Stimulated activated CD8-positive, alpha-beta memory T cell treated with anti-CD3 and anti-CD28 coated beads, Interleukin-7, amount 100 ng/mL, for 24 hours (primary cell): ENCODE measurements at places on chromosomes 7 and 10.

DNA sequence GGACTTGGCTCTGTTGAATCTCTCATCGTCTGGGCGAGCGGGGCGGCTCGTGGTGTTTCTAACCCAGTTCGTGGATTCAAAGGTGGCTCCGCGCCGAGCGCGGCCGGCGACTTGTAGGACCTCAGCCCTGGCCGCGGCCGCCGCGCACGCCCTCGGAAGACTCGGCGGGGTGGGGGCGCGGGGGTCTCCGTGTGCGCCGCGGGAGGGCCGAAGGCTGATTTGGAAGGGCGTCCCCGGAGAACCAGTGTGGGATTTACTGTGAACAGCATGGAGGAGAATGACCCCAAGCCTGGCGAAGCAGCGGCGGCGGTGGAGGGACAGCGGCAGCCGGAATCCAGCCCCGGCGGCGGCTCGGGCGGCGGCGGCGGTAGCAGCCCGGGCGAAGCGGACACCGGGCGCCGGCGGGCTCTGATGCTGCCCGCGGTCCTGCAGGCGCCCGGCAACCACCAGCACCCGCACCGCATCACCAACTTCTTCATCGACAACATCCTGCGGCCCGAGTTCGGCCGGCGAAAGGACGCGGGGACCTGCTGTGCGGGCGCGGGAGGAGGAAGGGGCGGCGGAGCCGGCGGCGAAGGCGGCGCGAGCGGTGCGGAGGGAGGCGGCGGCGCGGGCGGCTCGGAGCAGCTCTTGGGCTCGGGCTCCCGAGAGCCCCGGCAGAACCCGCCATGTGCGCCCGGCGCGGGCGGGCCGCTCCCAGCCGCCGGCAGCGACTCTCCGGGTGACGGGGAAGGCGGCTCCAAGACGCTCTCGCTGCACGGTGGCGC is at the start of gene EN2:
TSS of gene EN2 (plus strand) at position 19 of the 767 bp plus-strand sequence. CDS start at position 268, 249 bp downstream.
- DNase-seq = no peak

DNA sequence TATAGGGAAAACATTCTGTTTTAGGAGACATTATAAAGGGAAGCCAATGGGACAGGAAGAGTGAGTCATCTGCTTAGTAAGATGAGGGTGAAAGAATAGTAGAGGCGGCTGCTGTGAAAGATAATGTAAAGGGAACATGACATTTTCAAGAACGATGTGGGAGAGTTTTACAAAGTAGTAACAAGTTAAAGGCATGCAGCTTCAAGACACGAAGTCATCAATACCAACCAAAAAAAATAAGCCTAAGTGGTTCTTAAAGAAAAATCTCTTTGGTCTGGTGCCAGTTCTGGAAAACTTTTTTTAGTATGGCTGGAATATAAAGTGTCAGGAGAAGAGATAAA is 6.1 kb downstream of the GSTO1 start:
- no peak for DNase-seq

DNA sequence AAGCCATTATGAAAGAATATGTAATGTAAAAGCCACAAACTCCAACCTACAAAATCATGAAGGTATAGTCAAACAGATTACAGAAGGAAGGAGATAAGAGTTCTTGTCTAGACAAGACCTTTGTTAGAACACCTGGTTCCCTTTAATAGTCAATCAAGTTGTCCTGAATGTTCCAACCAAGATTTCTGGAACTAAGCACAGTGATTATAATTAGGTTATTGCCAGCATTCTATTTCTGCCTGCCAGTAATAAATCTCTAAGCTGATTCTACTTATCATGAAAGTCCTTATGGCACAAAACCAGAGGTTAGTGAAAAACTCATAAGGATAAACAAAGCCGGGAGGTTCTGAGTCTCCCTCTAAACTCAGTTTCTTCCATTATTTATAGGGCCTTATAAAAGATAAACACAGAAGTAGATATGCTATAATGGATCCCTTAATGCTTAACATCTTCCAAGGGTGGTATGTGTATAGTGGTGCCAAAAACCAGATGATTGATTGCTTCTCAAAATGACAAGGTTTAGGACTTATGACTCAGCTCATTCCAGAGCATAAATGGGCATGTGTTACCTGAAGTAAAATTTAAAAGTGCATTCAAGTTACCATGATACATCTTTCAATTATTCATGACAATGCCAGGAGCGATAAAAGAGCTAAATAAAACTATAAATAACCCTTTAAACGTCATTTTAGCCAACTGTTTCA is 237.2 kb downstream of the CSTF2T start:
- no peak for DNase-seq

DNA sequence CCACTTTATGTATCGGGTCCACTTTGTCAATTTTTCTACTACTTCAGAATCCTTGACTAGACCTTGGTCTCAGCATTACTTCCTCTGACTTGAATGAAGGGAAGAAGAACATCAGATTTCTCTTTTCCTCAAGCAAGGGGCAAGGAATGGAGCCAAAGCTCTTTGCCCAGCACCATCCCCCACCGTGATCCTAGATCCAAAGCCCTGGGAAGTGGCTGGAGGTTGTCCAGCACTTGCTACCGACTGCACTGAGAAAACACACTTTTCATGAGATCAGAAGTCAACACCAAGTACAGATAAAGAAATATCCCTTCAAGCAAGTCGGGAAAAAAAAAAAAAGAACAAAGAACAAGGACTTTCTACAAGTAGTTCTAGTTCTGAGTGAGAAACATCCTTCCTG is 102.1 kb upstream of the DDC start:
- no peak for DNase-seq

GRCh38 chr7:44998153-44998871 is 1.7 kb upstream of the CCM2 start:
- DNase-seq = no peak

- DNase-seq = no peak
These were observed 41.8 kb downstream of the MTURN start for GRCh38 chr7:30176463-30177109.

GRCh38 chr10:130485236-130485957 is 349.2 kb downstream of the GLRX3 start:
- DNase-seq = no peak

DNA sequence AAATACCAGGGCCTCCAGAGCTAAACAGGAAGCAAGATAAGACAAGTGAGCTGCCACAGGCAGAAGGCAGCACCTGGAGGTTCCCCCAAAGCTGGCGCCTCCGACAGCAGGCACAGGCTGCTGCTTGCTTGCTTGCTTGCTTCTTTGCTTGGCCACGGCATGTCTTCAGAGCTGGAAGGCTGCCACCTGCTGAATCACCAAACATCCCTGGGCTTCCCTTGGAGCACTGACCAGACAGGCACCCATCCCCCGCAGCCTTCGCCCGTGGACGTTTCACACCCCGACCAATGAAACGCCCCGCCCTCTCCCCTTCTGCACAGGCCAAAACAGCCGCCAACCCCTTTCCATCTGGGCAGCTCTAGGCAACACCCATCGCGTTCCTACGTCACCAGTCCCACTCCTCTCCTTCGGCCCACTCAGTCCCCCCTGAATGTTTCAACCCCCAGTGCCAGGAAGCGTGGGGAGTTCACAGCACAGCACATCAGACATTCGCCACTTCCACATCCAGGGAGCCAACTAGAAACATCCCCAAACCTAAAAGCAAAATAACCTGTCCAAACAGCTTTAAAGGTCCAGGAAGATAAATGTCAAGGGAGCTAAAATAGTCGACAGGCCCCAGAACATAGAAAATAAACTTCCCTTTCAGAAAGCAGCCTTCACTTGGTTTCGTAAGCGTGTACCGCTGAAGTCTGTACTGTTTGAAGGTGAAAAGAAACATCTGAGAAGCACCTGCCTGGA is 1.6 kb downstream of the SGMS1 start:
- no peak for DNase-seq

DNA sequence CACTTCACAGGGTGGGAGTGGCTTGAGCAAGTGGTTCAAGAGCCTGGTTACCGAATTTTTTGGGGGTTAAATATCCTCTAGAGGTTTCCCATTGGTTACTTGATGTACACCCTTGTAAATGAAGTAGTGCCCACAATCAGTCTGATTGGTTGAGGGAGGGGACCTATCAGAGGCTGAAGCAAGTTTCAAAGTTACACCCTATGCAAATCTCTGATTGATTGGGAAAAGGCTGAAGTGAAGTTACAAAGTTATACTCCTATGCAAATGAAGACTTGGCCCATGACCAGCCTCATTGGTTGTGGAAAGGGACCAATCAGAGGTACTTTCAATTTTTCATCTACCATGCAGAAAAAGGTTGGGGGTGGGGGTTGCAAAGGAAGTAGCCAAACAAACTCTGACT is 34.7 kb downstream of the UBE2D4 start:
- no peak for DNase-seq

- no peak for DNase-seq
These were observed 25.6 kb downstream of the BLVRA start for GRCh38 chr7:43784030-43784584.

DNA sequence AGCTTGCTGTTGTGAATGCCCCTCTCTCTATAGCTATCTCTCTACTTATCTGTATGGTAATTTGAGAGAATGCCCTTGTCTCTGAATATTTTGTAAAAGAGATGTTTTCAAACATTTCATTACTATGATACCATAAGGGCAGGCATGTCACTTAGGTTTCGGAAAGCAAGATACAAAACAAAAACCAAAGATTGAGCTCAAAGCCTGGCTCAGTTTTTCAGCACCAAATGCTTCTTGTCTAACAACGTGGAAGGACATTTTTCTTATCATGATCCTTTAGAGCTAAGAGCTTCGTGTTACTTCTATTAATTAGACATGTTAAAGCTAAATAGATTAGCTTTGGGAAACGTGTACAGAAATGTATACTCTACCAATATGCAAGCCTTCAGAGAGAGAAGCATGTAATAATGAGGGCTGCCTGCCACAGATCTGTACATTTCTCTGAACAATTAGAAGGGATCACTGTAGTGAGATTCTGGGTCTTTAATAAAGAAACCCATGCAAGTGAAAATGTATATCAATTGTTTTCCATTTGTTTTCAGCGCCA is 148.9 kb downstream of the ARID5B start:
- DNase-seq = no peak

- no peak for DNase-seq
These were observed 335.6 kb upstream of the HGF start for GRCh38 chr7:82105463-82105862.

- no peak for DNase-seq
These were observed 116.2 kb downstream of the AVL9 start for GRCh38 chr7:32611201-32612099.

DNA sequence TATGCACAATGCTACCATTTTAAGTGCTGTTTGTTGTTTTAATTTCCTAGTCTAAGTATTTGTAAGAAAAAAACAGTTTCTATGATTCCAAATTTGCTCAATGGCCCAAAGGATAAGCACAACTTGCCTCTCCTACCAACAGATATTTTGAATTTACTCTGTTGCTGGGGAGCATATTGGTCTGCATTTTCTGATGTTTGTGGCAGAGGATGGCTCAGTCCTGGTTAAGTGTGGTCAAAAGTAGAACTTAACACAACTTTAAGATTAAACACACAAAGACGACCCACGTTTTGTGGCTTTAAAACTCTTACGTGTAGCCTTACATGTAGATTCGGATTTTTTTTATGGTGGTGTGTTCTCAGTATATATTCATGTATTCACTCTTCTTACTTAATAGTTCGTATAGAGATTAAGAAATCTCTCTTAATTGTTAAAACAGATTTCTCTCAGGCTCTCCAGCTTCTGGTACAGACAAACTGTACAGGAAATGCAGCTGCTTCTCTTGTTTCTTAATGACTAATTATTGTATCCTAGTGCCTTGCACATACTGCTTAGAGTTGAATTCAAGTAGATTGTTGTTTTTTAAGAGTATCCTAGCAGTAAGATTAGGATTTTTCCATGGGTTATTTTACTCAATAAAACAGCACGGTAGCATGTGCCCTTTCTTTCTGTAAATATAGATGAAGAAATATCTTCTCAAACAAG is 86.2 kb downstream of the GPR85 start:
- no peak for DNase-seq

DNA sequence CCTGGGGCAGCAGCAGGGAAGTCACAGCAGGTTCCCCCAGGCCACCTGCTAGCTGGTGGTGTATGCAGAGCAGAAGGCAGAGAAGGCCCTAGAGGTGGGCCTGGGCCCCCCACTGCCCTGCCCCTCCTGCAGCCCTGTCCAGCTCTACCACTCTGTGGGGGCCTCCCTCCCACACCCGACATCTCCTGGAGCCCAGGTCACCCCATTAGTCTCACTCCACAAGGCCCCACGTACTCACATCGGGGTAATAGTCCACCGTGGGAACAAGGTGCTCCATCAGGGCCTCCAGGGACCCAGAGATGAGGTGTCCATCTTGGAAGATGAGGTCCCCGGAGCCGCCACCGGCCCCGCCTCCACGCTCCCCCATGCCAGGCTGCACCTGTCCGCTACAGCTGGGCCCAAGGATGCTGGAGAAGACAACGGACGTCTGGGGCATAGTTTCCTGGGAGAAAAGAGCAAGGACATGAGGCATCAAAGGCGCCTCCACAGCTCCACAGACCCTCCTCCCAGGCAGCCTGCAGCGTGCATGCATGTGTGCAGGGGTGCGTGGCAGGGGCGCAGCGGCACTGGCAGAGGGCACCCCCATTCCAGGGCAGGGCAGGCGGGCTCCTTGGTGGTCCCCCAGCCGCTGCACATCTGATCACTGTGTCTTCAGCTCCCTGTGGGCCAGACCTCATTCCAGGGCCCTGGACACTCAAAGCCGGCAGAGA is 61.0 kb downstream of the RASGEF1A start:
- no peak for DNase-seq

DNA sequence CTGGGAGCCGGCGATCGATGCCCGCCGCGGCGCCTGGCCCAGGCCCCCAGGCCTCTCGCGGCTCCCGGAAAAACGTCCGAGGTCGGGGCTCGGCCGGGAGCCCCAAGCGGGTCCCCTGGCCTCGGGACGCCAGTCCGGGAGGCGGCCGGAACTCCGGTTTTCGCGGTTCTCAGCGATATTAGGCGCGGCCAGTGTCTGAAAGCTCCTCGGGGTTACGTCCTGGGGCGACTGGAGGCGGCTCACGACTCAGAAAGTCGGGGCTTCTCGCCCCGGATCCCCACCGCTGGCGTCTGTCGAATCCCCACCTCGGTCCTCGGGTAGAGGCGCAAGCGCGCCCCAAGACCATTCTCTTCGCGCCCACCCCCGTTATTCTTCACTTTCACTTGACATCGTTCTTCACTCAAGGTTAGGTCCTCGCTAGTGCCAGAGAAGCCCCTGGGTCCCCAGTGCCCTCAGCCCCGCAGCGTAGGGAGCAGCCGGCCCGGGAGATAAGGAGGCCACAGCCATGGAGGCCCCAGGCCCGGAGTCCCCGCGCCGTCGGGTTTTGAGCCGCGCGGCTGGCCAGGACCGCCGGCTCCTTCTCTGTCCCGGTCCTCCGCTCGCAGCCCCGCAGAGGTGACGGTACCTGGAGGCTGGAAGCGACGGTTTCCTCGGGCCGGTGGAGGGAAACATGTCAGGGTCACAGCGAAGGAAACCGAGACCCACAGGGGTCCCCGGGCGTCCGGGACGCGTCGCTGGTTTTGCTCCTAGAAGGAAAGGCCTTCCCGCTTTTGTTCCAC is 35.2 kb upstream of the EBLN1 start:
- no peak for DNase-seq

GRCh38 chr10:576130-576465 is 113.4 kb downstream of the DIP2C start:
- DNase-seq = no peak

- no peak for DNase-seq
These were observed 517.0 kb downstream of the INHBA start for GRCh38 chr7:41185851-41186250.
